Bronchial epithelial cell (primary cell): ENCODE measurements at places on chromosomes 2 and 18.
A peak's percentile ranks its signal among the peaks of the same experiment; 100 is the strongest.

- peak; percentile 46 for DNase-seq
These were observed 4.5 kb downstream of the HES6 start for GRCh38 chr2:238235331-238235732.

- DNase-seq, result no peak
These were observed 78.5 kb downstream of the MCFD2 start for GRCh38 chr2:46837112-46837454.

DNA sequence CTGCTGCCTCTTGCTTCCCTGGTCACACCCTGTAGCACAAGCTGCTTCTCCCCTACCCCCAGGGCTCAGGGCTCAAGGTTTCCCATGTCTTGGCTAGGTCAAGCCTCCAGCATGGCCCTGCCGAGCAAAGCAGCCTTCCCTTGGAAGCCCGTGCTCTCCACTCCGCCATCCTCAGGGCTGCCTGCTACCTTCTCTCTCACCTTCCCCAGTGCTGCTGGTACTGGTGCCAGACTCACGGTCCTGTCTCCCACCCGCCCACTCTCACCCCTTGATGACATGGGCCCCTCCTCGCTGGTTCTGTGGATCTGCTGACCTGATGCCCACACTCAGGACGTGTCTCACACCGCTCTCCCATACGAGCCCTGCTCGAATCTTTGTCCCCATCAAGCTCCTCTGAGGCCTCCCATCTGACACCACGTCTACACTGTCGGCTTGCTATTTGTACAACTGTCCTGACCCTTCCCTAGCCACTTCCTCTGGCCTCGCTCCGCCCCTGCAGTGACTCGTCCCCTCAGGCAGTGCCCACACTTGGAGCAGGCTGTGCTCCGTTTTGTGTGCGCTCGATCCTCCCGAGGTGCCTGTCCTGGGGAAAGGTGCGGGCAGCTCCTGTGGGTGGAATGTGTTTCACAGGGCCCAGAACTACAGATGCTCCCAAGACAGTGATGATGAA, 49.9 kb downstream of the ZAP70 start:
- no peak for DNase-seq

DNA sequence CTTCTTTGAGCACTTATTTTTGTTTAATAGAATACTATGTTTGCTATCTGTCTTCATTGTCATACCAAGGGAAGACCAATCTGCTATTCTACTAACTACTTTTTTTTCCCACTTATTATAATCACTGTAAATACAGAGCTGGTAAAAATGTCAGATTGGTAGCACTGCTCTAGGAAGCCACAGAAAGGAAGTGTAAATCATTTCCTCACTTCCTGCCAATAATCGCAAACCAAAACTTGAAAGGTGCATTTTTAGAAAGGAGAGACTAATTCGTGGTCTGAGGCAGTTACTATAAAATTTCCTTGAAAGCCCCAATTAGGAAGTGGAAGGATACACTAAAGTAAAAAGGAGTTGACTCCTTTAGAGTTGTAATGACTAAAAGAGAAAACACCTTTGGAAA, 13.9 kb upstream of the THSD7B start:
- DNase-seq, result no peak

GRCh38 chr18:24818441-24818840, 358.0 kb downstream of the HRH4 start:
- DNase-seq, result no peak

DNA sequence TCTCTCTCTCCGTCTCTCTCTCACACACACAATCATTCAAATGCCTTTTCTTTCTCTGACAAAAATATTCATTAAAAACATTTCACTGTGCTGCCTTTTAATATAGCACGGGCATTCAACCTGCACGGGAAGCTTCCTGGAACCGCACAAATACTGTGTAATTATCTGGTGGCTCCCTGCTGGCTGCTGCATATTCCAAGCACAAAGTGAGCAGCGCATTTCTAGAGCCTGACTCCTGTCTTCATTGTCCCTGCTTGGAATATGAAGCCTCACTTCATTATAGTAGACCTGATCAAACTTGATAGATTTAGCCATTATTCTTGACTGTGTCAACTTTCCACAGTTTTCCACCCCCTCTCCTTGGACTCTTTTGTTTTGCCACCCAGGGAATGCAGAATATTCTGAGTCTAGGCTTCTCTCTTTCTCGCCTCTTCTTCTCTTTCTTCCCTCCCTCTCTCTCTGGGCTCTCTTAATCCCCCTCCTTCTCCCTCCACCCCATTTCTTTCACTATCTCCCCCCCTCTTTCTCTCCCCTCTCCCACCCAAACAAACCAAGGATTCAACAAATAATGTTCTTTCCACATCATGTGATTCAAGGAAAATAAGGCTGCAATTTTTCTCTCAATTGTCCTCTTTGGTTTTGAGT, 672.1 kb upstream of the FANCL start:
- DNase-seq, result no peak

GRCh38 chr2:172655091-172655837, 80.4 kb upstream of the RAPGEF4 start:
- peak; percentile 72 for DNase-seq

- no peak for DNase-seq
These were observed 115.3 kb upstream of the CELF4 start for GRCh38 chr18:37680911-37681310.

- DNase-seq, result peak; percentile 13
These were observed 83.7 kb downstream of the EN1 start for GRCh38 chr2:118763797-118764196.

- DNase-seq, result no peak
These were observed 140.3 kb upstream of the ZC3H15 start for GRCh38 chr2:186345745-186346144.

DNA sequence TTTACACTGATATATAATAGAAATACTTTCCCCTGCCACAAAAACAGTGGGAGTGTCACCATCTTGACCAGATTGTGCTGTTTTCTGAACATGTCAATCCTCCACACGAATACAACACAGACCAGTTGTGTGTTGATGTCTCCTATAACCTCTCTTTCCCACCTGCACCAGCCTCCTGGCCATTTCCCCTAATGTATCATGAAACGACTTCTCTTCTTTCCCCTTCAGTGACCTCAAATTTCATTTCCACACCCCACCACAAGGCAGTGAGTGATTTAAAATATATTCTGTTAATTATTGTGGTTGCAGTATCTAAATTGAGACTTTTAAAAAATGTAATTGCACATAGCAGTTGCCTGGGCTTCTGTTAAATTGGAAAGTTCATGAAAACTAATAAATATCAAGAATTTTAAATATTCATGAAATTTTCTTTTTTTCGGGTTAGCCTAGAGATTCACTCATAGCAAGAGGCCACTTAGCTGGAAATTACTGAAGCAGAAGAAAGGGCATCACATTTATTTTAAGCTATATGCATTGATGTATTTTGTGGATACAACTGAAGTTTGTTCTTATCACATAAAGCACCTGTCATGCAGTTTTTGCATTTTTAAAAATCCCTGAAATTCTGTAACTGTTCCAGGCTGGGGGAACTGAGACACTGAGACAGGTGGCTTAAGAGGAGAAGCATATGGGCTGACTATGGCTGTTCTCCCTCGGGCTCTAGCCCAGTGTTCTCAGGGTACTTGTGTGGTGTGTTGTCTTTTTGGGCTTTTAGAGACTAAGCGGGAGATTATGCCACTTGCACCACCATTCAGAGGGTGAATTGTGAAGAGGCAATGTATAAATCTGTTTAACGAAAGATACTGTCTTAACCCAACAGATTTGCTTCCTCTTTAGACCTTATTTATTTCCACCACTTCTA, 15.9 kb downstream of the FAM171B start:
- no peak for DNase-seq

- DNase-seq, result no peak
These were observed 93.9 kb downstream of the ZNF804A start for GRCh38 chr2:184692141-184692734.

GRCh38 chr2:137117385-137117784, 352.0 kb downstream of the THSD7B start:
- peak; percentile 54 for DNase-seq
